Uterus (tissue), 4 donors: ENCODE measurements at places on chromosomes 16 and 17.

GRCh38 chr16:80309178-80309577, 231.6 kb upstream of the DYNLRB2 start:
- DNase-seq = peak; percentile 59

DNA sequence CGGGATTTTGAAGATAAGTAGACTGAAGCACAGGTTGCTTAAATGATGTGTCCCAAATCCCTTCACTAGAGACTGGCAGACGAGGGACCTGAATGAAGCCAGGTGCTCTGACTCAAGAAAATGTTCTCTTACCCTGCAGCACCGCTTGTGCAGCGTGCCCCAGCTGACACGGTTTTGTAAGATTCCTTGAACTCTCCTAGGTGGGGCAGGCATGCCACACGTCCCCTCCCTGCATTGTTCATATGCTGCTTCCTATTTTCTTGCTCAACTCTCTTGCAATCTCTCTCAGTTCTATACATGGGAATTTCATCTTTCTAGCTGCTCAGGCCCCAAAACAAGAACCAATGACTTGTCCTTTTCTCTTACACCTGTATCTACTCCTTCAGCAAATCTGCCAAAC, 22.1 kb upstream of the HNF1B start:
- DNase-seq = no peak

DNA sequence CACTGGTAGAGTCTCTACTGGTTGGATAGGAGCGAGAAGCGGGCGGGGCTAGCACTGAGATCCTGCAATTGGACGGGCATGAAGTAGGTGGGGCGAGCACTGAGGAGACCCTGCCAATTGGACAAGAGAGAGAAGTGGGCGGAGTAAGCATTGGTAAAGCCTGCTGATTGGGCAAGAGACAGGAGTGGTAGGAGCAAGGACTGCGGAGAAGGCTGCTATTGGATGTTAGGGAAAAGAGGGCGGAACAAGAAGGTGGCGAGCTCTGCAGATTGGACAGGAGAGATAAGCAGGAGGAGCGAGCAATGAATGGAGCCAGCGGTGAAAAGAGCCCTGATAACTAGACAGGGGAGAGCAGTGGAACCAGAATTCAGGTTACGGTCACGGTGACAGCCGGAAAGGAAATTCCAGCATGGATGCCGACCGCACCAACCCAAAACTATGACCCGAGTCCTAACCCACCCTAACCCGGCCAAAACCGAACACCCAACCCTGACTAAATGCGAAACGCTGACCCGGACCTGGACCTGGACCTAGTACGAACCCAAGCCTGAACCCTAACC, 4.8 kb downstream of the SCGB1C2 start:
- no peak for DNase-seq

- DNase-seq = no peak
Measured at GRCh38 chr16:21116148-21116693, 34.4 kb downstream of the DNAH3 start.

- peak; percentile 31 for DNase-seq
Measured at GRCh38 chr17:67995570-67996263, 552 bp downstream of the C17orf58 start.

DNA sequence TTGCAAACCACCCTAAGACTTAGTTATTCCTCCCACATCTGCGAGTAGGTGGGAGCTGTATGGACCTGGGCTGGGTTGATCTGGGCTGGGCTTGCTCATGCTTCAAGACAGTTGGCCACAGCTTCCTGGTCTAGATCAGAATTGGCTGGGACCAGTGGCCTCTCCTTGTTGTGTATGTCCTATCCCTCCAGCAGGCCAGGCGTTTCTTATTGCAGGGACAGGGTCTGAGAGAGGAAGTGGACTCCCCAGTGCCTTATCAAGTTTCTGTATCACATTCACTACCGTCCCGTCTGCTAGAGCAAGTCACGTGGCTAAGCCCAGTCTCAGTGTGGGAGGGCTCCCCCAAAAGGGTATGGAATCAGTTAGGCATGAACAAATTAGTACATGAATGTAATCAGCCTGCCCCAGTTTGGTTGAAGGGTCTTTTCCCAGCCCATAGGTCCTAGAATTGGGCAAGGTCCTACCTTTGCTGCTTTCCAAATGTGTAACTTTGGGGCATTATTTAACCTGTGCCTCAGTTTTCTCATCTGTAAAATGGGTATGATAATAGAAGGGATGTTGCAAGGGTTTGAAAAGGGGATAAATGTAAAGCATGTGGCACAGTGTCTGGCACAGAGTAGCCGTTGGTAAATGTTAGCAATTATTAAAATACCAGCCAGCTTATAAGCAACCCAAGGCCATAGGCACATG, 36.0 kb downstream of the NKD1 start:
- DNase-seq = no peak
